CMK (cell line): ENCODE measurements at places on chromosomes 1 and 21.

DNA sequence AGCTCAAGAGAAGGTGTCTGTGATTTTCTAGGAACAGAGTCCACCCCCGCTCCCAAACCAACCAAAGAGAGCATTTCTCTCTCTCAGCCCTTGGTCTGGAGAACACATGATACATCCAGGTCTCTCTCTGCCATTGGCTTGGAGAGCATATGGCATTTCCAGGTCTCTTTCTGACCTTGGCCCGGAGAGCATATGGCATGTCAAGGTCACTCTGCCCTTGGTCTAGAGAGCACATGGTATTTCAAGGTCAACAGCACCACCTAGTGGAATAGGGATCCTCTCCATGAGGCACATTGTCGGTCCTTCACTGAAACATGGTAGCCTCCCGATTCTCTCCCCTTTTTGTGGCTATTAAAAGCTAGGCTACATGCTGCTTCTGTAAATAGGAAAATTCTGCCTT is 437.7 kb upstream of the OLFM3 start:
- no peak for DNase-seq

DNA sequence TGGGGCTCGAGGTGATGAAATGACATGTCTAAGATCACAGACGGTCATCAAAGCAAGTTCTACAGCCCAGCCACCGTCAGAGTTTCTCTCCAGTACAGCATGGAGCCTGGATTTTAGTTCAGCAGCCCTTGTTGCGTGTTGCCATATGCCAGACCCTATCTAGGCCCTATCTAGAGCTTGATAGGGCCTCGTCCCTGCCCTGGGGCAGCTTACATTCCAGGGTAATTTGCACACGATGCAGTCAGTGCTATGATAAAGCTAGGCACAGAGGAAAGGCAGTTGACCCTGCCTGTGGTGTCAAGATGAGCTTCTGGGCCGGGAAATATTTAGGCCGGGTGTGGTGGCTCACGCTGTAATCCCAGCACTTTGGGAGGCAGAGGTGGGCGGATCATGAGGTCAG is 18.9 kb downstream of the ETV3L start:
- DNase-seq = no peak

- no peak for DNase-seq
Observed at GRCh38 chr1:72100771-72101170, 181.6 kb downstream of the NEGR1 start.

DNA sequence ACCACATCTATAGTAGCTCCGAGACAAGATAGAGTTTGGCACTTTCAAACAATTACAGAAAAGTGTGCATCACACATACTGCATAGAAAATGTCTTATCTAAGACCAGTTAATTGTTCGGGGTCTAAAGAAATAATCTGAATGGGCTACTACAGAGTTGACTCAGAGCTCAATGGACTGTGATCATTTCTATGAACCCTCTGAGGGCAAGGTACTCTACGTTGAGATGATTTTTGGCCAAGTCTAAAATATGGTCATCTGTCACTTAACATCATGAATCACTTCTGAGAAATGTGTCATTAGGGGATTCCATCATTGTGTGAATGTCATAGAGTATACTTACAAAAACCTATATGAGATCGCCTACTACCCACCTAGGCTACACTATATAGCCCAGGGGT is 123.5 kb downstream of the SLC44A5 start:
- DNase-seq = no peak

DNA sequence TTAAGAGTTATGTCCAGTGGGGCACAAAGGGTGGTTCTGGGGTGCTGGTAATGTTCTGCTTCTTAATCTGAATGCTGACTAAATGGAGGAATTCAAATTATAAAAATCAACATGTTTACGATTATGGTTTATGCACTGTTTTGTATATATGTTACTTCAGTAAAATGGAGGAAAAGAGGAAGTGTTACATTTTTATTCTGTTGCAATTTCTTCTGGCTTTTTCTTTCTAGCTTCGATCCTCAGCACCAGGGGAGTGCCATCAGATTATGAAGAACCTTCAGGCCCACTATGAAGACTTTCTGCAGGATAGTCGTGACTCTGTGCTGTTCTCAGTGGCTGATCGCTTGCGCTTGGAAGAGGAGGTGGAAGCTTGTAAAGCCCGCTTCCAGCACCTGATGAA is 105.5 kb downstream of the MACF1 start:
- DNase-seq = no peak

DNA sequence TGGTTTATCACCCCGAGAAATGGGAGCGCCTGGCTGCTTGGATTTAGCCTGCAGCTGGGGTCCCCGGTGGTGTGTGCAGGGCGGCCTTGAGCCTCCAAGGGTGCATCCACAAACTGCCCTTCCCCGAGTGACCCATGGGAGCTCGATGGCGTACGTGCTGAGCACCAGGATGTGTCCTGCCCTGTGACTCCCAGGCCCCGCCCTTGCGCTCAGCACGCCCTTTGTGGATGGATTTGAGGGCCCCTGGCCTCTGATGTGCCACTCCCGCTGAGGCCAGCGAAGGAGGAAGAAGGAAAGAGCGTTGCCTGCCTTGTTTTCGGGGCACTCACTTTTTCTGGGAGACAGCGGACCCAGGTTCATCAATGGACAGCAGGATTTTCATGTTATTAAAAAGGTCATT is 1.7 kb upstream of the TFF3 start:
- no peak for DNase-seq

DNA sequence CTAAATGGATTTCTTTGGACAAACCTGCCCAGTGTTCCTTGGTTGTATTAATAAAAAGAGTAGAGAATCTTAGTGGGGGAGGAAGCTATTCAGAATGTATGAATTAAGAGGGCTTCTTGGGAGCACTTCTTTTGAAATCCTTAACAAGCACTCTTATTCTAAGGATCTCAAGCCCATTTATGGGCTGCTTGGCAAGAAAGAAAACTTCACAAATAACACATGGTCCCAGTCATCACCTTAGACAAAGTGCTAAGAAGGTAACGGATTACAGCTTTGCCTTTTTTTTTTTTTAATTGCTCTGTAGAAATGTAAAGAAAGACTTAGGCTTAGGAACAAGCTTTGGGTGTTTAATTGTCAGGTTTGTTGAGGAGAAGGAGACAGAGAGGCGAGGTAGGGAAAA is 76.6 kb upstream of the IPO9 start:
- no peak for DNase-seq

DNA sequence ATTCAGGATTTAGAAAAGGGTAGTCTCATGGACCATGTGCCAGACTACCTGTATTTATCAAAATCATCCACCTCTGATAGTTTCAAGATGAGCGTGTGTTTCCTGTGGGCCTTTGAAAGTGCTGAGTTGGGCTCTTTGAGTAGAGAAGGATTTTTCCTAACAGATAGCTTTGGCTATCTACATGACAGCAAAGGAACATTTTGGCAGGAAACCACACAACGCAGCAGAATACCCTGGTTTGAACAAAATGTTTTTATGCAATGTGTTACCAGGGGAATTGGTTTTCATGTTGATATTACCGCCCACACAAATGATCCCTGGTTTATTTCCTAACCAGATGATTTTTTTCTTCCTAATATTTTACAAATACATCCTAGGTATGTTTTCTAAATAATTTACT is 431.4 kb downstream of the NEGR1 start:
- DNase-seq = no peak
